Activated CD8-positive, alpha-beta memory T cell treated with anti-CD3 and anti-CD28 coated beads for 1 hour (primary cell): ENCODE measurements at places on chromosomes 13 and 19.

- peak; percentile 48 for DNase-seq
Measured at GRCh38 chr19:19145684-19146608, 7.7 kb upstream of the TMEM161A start.

DNA sequence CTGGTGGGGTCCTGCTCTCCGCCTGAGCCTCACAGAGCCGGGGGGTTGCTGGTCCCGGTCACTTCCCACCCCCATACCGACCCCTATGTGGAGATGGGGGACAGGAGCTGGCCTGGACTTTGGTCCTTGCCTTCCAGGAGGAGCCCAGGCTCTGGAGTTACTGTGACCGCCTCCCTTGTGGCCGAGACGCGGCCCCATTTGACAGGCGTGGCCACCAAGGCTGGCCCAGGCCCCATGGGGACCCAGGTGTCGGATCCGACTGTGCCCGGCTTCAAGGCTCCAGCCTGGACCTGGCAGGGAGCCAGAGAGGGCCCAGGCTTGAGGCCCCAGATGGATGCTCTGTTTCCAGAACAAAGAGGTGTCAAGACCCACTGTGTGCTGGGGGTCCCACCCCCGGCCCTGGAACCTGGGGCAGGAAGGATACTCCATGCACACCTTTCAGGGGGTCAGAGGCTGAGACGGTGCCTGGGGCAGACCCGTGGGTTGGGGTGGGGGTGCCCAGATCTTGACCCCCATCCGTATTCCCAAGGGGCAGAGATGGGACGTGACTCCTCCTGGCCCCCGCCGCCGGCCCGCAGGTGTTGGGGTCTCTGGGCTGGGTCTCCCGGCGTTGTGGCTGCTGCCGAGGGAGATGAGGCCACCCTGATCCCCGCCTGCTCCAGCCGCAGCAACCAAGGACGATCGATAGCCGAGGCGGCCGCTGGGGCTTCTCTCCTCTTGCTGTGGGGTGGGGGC lies 47.8 kb upstream of the TCF3 start:
- no peak for DNase-seq

GRCh38 chr13:26831336-26831908 lies 70.8 kb upstream of the GPR12 start:
- DNase-seq: no peak

- DNase-seq: no peak
Measured at GRCh38 chr13:80783926-80784565, 443.1 kb upstream of the SPRY2 start.

- DNase-seq: no peak
Measured at GRCh38 chr13:39641645-39642044, 13.8 kb upstream of the COG6 start.

- DNase-seq: no peak
Measured at GRCh38 chr19:40601134-40601974, at the start of gene LTBP4. LTBP4 (plus strand) TSS chr19:40601369; CDS start chr19:40601388, 19 bp downstream.

- DNase-seq: peak; percentile 54
Measured at GRCh38 chr13:114124921-114125320, 7.5 kb downstream of the RASA3 start.

DNA sequence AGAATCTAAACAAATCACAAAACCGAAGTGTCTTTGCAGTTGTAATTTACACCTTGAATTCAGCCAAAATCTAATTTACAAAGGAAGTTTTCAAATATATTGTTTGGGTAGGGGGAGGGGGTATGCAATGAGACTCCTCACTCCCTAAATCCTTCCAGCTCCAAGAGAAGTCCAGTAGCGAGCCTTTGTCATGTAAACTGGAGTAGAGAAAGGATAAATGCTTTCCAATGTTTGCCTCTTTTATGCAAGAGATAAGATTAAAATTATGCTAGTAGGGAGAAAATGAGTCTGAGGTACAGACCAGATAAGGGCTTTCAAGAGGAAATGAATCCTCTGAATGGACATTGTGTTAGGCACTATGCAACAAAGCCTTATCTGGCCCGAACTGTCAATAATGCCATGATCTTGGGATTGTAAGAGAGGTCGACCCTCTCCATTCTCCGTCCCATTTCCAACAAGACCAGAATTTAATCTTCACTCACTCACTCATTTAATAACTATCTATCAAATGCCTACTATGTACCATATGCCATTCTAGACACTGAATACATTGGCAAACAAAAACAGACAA lies 199.2 kb downstream of the LACC1 start:
- DNase-seq: no peak

GRCh38 chr13:111280681-111281585 lies 39.5 kb upstream of the TEX29 start:
- DNase-seq: no peak

DNA sequence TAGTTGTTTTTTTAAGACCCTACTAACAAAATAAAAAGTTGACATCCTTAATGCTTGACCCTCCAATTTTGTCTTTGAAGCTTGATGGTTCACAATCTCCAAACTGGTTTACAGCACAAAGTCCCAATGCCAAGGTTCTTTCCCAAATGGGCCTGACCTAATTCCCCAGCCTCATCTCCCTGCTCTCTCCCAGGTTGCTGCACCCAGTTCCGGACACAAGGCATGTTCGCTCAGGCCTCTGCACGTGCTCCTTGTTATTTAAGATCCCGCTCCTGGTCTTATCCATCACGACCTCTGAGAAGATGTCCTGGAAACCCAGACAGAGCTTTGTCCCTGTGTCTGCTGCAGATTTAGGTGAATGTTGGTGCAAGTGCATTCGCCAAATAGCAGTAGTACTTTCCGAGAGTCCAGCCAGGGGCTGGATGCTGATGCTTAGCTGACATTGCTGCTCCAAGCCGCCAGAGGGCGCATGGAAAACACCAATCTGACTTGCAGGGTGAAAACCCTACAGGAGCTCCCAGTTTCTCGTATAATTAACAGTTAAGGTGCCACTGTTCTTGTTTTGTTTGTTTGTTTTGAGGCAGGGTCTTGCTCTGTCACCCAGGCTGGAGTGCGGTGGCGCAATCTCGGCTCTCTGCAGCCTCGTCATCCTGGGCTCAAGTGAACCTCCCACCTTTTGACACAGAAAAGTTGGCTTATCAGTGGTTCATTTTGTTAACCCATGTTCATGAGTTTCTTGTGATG lies 18.5 kb downstream of the LYPD3 start:
- DNase-seq: peak; percentile 73

DNA sequence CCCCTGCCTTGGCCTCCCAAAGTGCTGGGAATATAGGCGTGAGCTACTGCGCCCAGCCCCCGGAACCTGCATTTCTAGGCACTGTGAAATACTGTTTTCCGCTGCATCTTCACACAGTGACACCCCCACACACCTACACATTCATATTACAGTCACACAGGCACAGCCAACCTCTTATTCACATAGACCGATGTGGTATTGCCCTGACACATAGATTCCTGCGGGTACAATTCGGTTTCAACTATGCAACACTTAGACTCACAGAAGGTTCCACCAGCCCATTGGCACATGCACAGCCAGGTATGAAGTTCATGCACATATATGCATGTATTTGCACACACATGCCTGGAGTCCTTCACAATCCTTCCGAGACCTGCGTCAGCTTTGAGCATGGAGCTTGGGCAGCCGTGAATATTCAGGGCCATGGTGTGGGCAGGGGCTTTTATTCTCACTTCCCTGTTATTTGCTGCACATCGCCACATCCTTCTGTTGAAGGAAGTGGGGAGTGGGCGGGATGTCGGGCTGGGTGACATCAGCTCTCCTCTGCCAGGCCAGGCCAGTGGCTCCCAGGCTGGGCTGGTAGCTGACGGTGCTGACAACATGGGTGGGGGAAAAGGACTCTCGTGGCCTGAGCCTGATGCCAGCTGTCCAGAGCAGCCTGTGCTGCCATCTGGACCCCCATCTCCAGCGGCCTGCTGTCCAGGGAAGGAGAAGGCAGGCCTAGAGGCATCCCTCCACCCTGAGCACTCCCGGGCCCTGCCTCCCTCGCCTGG lies 5.4 kb upstream of the CDC37 start:
- DNase-seq: no peak

DNA sequence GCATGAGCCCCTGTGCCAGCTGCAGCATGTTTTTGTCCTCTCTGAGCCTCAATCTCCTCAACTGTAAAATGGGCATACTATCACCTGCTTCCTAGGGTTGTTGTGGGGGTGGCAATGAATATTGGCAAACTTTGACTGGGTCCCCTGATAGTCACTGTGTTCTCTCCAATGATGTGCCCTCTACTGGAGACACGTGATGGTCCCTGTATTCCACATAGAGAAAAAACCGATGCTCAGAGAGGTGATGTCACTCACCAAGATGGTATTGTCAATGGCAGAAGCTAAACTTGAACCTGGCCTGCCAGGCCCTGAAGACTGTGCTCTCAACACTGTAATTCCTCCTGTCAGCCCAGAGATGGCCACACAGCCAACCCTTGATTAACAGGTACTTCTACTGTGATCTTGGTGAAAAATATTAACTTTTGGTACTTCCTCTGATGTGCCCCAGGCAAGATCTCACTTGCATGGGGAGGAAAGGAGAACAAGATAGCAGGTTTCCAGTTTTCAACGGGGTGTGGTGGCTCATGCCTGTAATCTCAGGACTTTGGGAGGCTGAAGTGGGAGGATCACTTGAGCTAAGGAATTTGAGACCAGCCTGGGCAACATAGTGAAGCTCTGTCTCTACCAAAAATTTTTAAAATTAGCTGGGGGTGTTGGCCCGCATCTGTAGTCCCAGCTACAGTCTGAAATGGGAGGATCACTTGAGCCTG lies 3.6 kb downstream of the CEACAM20 start:
- DNase-seq: no peak

- no peak for DNase-seq
Measured at GRCh38 chr13:37163641-37164265, 58.3 kb upstream of the CSNK1A1L start.

GRCh38 chr13:41136396-41137031 lies 3.9 kb upstream of the KBTBD6 start:
- DNase-seq: no peak

DNA sequence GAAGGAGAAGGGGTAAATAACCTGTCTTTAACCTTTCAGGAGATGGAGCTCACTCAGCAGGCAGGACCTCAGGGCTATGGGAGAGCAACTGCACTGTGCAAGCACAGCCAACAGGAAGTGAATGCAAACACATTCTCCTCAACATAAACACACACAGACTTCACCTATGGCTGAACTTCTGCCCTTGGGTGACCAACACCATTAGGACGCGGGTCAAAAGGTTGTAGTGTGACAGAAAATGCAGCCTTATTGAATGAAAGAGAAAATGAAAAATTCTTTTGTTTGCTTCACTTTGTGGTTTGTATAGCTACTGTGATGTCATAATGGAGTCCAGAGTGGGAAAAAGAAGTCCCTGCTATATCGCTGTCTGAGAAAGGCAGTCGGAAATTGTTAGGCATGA lies 323.0 kb downstream of the NDFIP2 start:
- no peak for DNase-seq
